Right renal pelvis (tissue), 4 donors: ENCODE measurements at places on chromosomes 4 and X.

DNA sequence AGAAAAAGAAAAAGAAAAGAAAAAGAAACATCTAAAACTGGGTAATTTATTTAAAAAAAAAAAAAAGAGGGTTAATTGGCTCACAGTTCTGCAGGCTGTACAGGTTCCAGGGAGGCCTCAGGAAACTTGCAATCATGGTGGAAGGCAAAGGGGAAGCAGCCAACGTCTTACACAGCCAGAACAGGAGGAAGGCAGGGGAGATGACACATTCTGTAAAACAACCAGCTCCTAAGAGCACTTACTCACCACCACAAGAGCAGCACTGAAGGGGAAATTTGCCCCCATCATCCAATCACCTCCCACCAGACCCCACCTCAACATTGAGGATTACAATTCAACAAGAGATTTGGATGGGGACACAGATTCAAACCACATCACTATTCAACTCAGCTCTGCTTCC lies 36.8 kb upstream of the TMEM184C start:
- DNase-seq = no peak

GRCh38 chr4:151013491-151013890 lies 1.6 kb downstream of the LRBA start:
- DNase-seq = no peak

DNA sequence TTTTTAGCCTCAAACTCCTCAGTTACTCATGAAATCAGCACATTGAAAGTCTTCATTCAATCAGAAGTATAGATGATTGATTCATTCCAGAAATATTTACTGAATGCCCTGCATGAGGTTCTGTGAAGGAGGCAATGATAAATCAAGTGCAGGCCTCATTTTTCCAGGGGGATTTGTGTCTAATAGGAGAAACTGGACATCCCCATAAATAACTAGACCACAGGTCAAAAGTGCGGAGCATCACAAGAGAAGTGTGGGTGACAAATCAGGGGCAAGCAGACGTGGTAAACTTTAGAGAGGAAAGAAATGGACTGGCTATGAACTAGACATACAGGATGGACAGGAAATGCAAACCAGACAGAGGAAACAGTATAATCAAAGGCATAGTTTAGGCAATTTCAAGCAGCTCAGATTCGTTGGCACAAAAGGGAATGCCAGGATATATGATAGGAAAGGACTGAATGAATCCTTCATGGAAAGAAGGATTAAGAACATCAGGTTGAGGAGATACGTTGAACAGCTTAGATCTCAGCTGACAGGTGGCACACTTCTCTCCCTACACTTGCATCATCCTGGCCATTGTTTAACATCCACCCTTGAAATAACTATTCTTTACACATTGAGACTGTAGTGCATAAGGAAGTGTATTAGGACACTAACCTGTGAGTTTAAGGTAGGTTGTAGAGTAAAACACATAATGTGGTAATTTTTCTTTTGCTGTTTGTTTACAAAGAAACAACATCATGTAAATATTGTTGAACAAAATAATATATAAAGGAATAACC lies 69.6 kb upstream of the RASGEF1B start:
- DNase-seq = no peak

DNA sequence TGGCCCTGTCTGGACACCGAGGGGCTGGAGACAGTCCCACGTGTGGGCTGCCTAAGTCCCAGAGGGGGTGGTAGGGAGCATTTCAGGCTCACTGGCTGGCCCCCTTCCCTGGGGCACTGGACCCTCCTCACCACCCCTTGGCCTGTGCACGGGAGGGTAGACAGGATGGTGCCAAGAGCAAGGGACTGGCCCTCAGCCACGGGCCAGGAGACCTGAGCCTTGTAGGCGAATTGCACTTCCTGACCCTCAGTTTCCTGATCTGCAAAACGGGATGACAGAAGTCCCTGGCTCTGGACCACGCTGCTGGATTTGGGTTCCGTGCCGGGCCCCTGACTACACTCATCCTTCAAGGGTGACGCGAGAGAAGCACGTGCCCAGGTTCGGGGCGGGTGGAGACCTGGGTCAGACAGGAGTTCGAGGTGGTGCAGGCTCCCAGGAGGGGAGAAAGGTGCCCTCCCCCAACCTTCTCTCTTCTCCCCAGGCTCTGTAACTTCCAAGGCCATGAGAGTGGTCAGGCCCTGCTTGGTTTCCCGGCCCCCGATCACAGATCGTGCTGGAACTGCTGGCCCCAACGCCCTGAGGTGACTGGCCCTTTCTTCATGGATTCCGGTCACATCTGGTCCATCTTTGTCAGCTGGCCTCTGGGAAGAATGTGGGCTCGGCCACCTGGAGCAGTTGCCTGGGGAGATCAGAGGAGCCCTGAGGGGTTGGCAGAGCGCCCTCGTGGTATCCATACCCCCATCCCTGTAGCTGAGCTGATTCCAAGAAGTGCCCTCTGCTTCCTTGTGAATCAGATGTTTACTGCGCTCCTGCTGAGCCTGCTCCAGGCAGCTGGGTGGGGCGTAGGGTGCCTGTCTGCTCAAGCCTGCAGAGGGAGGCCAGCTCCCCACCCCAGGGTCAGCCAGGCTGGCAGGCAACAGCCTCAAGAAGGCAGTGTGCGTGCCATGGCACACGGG lies 3.3 kb downstream of the SH3BP2 start:
- DNase-seq = no peak

- DNase-seq = no peak
These were observed 30.6 kb downstream of the TRIM61 start for GRCh38 chr4:164946810-164947209.

DNA sequence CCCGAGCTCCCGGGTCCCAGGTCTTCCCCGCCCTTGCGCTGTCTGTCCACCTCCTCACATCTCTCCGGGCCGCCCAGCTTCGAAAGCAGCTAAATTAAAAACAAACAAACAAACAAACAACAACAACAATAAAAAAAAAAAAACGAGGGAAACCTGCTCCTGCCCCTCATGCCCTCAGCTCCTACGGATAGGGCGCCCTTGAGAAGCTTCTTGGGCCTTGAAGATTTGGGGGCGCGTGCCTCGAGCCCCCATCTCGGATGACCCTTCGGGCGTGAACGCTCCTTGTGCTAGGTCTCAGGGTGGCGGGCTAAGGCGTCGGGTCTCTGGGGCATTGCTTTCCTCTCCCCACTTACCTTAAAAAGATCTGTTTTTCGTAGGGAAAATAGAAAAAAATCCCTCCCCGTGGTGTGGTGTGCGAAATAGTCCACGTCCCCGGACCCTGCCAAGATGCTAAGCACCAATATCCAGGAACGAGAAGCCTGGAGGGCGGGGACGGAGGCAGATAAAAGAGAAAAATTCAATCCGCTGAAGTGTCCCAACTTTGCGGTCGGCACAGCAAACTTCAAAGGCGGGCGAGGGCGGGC lies 603 bp downstream of the NDNF start:
- DNase-seq = no peak

GRCh38 chrX:114178126-114178525 lies 405.8 kb upstream of the HTR2C start:
- DNase-seq = no peak

GRCh38 chr4:86910820-86911684 lies 18.8 kb upstream of the C4orf36 start:
- no peak for DNase-seq

DNA sequence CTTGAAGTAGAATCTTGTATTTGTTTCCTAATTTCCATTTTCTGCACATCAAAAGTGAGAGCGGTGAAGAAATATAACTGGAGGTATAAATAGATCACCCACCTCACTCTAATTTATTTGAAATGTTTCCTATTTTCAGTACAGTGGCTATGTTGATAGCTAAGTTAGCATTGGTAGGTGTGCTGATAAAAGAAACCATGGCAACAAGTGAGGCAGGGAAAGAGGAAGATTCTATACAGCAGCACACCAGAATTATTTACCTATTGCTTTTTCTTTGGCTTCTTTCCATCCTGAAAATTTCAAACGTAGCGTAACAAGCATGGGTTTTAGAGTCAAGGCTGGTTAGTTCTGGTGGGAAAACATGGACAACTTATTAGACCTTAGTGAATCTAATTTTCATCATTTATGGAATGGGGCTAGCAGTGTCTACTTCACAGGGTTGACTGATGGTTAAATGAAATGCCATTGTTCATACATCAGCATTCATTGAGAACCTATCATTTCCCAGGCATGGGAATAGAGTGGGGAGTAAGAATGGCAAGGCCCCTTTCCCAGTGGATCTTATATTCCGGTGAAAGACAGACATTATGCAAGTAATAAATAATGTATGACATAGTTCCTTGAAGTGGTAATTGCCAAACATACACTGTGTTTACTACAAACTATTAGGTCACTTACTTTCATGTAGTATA lies 30.6 kb upstream of the CTSO start:
- DNase-seq = no peak

DNA sequence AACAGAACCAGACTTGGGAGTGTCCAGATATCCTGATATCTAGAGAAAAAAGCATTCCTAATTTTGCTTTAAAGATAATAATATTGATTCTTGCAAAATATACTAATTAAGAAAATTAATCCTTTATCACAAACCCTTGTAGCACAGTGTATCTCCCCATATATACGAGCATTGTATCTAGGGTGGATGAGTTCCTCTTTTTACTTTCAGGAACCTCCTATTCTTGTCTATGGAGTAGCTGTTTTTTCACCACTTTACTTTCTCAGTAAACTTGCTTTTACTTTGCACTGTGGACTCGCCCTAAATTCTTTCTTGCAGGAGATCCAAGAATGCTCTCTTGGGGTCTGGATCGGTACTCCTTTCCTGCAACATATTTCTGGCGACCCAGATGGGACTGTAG lies 103.9 kb downstream of the GLUD2 start:
- no peak for DNase-seq

DNA sequence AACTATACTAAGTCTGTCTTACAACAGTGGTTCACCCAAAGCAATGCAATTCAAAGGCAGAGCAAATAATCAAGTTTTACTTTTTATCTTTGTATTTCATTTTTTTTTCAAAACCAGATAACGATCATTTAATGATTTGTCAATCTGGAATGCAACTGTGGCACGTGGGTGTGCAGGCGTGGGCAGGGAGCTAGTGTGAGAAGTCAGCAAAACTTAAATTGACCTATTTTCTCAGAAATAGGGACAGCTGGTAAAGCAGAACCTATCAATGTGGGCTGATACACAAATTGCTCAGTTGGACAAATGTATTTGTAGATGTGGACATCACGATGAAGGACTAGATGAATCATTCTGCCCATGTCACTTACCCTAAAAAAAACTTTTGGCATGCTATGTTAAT lies 105.6 kb downstream of the CBLL2 start:
- no peak for DNase-seq

GRCh38 chrX:120664081-120664480 lies 34.2 kb upstream of the C1GALT1C1 start:
- no peak for DNase-seq

GRCh38 chr4:102430461-102430910 lies 70.7 kb upstream of the NFKB1 start:
- no peak for DNase-seq

GRCh38 chrX:151510203-151510602 lies 53.3 kb upstream of the PASD1 start:
- DNase-seq = no peak

DNA sequence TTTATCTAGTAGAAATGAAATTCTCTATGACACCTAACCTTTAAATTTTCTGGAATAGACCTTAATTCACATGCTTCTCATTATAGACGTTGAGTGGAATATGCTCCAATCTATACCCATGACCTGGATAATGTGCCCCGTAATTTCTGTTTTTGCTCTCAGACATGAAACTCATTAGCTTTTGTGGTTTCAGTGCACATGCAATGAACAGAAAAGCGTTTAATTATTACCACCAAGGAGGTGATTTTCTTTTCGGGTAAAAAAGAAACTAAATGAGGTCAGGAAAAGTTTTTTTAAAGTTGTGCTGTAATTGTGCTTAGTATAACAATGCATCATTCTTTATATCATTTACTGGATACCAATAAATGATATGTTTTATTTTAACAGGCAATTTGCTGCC lies 1703.9 kb upstream of the TENM3 start:
- DNase-seq = no peak

DNA sequence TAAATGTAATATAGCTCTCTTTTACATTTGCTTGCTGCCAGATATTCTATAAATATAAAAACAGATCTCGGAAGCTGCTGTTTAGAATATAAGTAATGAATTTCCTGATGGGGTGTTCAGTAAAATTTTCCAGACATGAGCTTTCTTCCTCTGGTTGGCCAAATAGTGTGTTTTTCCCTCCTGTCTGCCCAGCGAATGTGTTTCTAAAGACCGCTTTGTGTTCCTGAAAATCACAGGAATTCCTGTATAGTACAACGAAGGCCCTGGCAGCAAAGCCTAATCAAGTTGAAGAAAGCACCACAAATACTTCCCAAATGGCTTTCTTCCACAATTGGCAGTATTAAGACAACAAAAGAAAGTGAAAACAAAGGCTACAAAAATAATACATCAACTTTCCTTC lies 494.1 kb downstream of the INPP4B start:
- no peak for DNase-seq

- DNase-seq = no peak
These were observed 106.5 kb downstream of the NYX start for GRCh38 chrX:41553688-41554087.

GRCh38 chr4:16573739-16574138 lies 324.7 kb downstream of the LDB2 start:
- no peak for DNase-seq

DNA sequence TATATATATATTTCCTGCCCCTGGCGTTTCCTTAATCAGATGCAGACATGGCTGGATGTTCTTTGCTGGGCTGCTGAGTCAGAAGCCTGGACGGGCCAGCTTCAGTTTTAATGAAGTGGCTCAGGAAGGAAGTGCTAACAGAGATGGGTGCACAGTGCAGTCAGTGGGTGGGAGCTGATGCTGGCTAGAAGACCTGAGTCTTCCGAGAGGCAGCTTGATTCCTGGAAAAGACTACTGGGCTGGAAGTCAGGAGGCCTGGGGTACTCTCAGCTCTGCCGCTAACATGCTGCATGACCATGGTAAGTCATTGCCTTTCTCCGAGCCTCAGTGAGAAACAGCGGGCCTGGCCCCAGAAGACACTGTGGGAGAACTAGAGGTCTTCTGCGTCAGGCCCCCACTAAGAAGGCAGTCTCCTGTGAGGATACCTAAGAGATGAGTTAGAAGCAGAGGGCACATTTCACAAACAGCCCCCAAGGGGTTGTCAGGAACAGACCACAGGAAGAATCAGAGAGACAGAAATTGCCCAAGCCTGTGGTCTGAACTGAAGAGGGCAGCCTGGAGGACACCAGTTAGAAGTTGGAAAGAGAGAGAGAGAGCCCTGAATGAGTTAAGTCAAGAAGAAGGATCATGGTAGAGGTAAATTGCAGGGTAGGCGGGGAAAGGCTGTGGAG lies 8.3 kb upstream of the CD40LG start:
- DNase-seq = no peak

- no peak for DNase-seq
These were observed 45.8 kb upstream of the ITM2A start for GRCh38 chrX:79412972-79413371.

- no peak for DNase-seq
These were observed 746.9 kb downstream of the FAT4 start for GRCh38 chr4:126061655-126062054.

DNA sequence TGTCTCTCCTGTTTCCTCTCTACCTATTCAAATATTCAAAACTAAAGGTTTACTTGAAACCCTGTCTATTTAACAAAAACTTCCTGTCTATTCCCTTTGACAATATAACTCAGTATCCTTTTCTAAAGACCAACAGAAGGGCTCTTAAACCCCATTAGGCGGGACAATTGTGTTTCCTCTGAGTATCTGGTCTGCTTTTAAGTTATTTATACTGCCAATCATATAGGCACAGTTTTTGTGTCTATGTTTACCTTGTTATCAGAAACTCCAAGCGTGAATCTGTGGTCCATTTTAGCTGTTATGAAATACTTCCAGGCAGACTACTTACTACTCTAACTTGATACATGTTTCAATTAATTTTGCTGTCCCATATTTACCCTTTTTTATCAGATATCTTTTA lies 350.0 kb upstream of the CTSO start:
- DNase-seq = no peak
